ENCODE measurements at places on chromosomes 1 and 21.

DNA sequence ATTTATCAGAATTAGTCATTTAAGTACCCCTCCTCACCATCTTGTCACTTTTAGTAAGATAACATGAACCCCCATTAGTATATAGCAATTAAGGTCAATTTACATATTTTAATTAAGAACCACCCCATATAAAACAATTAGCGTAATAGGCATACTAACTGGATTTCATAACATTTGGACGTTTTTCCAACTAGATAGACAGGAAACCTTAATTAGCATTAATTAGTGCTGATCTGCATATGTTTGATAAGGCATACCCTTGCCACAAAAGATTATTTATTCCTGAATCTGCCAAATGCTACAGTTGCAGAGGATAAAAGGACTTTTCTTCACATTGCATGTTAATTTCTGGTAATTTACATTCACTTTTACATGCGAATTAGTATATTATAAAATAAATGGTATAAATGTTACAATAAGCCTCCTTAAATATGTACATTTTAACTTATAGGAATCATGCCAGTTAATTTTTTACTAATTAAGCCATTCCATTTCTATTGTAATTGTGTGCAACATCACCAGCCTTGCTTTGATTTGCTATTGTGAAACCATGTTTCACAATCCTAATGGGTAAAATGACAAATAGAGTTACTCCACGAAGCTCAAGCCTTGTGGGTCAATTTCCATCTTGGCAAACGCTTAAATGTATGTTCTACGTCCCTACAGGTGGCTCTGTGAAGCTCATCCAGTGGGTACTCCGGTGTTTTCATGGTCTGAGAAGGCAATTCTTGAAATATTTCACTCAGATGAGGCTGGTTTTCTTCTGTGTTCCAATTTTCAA lies 469.6 kb downstream of the DPYD start:
- no peak for DNase-seq

DNA sequence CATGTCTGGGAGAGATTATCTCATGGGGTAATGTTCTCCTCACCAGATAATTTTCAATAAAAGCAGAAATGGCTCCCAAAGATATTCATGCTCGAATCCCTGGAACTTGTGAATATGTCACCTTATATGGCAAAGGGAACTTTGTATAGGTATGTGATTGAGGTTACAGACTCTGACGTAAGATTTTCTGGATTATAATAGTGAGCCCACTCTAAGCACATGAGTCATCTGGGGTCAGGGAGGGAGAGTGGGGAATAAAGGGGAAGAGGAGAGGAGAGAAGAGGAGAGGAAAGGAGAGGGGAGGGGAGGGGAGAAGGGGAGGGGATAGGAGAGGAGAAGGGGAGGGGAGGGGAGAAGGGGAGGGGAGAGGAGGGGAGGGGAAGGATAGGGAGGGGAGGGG lies 1193.9 kb downstream of the PLA2G4A start:
- peak; percentile 4 for DNase-seq

- DNase-seq: peak; percentile 43
Observed at GRCh38 chr1:169886931-169887330, 6.8 kb downstream of the SCYL3 start.

- peak; percentile 36 for DNase-seq
Observed at GRCh38 chr1:156750711-156751450, 594 bp downstream of the HDGF start.

GRCh38 chr1:119146466-119146865 lies 6.0 kb upstream of the WARS2 start:
- DNase-seq: no peak

GRCh38 chr1:172826096-172826741 lies 167.3 kb downstream of the FASLG start:
- peak; percentile 91 for DNase-seq

GRCh38 chr1:232678185-232678886 lies 48.4 kb upstream of the SIPA1L2 start:
- DNase-seq: no peak

DNA sequence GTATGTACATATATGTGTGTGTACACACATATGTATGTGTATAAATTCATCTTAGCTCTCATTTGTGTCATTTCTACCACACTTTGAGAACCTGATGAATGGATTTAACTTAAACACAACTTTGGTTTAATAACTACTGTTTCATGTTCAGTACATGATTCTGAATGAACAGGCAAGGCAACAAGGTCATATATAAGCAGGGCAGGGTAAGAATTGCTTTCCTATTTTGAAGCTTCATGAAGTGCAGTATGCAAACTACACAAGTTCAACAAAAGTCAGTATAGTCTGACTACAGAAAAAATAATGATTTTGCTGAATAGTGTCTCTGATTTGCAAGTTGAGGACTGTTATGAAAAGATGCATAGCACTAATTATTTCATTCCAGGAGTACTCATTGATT lies 127.6 kb downstream of the KCNK2 start:
- DNase-seq: no peak

DNA sequence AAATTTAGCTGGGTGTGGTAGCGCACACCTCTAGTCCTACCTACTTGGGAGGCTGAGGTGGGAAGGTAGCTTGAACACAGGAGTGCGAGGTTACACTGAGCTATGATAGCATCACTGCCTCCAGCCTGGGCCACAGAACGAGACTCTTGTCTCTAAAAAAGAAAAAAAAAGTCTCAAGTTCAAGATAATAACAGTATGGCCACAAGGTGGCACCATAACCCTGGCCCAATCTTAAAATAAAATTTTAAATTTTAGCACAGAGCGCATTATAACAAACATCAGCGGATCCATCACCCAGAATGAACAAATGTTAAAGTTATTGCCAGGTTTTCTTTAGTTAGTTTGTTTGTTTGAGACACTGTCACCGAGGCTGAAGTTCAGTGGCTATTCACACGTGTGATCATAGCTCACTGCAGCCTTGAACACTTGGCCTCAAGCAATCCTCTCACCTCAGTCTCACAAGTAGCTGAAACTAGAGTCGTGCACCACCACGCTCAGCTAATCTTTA lies 2.9 kb upstream of the HTR6 start:
- peak; percentile 43 for DNase-seq

GRCh38 chr1:223231581-223231980 lies 88.5 kb upstream of the TLR5 start:
- DNase-seq: no peak

DNA sequence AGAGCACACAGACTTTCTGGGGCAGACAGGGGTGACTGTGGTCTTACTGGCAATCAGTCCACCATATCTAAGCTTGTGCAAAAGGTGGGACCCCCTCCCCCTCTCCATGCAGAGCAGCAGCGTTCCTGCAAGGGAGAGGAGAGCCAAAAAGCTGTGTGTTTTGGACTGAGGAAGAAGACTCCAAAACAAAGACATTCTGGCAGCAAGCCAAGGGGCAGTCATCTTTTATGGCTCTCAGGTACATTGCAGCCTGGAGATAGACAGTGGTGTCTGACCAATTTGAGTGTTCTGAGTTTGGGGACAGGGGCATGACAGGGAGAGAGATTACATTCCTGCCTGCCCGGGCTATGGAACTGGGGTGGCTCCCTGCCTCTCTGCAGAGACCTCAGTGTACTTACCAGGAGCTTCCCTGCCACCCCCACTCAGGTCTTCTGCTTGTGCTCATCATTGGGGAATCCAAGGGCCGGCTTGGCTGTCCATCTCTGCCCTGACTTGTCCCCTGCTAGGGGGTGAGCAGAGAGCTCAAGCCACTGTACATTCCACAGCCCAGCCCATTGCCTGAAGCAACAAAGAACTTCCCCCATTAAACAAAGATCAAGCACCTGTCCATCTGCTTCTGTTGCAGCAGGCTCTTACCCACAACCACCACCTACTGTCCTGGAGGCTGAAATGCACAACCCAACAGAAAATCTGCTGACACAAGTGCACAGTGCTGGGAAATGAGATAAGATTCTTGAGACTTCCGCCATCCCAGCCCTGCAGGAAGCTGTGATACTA lies 131.1 kb downstream of the EVI5 start:
- DNase-seq: no peak

- no peak for DNase-seq
Observed at GRCh38 chr1:19033515-19033839, 77.0 kb upstream of the IFFO2 start.

- DNase-seq: peak; percentile 82
Observed at GRCh38 chr1:79633456-79633855, 626.9 kb upstream of the ADGRL4 start.

DNA sequence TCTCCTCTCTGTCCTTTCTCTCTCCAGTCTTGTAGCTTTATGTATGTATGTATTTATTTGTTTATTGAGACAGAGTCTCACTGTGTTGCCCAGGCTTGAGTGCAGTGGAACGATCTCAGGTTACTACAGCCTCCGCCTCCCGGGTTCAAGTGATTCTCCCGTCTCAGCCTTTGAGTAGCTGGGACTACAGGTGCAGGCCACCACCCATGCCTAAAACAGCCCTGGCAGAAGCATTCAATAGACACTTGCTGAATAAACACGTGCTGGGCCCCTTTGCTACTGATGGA lies 2.5 kb downstream of the KIAA2013 start:
- no peak for DNase-seq

DNA sequence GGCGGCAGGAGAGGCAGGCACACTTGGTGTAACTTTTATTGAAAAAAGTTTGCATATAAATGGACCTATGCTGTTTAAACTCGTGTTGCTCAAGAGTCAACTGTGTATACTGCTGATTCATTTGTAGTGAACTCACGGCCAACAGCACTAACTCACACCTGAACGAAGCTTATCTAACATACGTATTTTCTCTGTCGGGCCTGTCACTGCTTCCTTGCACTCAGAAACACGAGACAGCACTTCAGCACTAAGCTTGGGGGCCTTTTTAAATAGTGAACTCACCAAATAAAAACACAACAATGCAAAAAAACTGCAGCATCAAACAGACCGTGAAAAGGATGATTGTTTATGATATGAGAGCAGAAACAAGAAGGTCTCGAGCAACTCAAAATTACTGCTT lies 58.9 kb upstream of the NEK2 start:
- DNase-seq: no peak

- DNase-seq: no peak
Observed at GRCh38 chr1:38173157-38173831, 126.7 kb upstream of the POU3F1 start.

GRCh38 chr1:65339866-65340468 lies 30.6 kb downstream of the DNAJC6 start:
- peak; percentile 40 for DNase-seq
